ENCODE measurements at places on chromosomes 13 and 19.

DNA sequence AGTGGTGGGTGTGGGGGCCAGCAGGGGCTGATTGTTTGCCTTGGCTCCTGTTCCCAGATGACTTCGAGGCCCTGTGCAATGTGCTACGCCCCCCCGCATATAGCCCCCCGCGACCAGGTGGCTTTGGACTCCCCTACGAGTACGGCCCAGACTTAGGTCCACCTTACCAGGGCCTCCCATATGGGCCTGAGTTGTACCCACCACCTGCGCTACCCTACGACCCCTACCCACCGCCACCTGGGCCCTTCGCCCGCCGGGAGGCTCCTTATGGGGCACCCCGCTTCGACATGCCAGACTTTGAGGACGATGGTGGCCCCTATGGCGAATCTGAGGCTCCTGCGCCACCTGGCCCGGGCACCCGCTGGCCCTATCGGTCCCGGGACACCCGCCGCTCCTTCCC, 25.7 kb downstream of the LTBP4 start:
- DNase-seq, result no peak

GRCh38 chr13:48121733-48122132, 26.8 kb upstream of the MED4 start:
- no peak for DNase-seq

DNA sequence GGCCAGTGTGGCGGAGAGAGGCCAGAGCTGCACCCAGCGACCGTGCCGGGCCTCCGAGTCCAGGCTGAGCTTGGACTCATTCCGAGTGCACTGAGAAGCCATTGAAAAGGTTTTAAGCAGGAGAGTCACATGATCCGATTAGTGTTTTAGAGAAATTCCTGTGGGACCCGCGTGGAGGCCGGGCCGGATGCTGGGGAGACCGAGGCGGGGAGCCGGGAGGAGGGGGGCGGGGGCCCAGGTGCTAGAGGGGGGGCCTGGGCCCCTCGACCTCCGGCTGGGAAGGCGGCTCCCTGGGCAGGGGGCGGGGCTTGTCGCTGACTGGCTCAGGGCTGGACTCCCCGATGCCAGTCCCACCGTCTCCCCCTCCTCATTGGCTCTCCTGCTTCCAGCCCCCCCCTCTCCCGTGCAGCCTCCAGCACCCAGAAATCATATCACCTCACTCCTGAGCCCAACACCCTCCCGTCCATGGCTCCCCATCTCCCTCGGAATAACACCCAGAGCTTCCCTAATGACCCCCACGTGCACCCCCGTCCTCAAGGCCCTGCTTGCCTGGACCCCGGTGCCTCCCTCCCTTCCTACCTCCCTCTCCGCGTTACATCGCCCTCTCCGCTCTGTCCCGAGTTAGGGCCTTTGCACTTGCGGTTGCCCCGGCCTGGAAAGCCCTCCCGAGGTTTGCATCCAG, 5.2 kb upstream of the ZNF579 start:
- DNase-seq, result no peak

DNA sequence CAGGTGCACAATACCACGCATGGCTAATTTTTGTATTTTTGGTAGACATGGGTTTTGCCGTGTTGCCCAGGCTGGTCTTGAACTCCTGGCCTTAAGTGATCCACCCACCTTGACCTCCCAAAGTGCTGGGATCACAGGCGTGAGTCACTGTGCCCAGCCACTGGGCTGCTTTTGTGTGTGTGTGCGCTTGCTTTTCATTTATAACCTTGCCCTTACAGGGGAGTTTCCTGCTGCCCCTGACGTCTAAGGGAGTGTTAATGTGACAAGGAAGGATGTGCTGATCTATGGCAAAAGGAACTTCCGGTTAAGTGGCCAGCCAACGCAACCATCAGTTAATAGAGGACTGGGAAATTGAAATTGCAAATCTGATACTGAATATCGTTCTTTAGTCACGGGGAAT, 57.7 kb downstream of the ING1 start:
- no peak for DNase-seq

- DNase-seq, result no peak
These were observed 27.6 kb upstream of the TPT1 start for GRCh38 chr13:45368571-45368970.

DNA sequence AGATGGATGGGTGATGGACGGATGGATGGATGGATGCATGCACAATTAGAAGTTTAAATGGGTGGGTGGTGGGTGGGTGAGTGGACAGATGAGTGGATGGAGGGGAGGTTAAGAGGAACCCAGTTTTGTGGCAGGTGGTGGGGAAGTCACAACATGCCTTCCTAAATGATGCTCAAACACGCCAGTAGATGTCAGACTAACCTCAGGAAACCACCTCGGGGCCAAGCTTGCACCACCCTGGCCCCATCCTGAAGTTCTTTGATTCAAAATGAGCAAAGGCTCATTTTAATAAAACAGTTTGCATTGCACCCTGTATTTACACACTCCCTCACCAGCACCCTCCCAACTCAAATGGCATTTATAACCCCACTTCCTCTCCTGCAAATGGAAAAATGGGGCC, 91.4 kb upstream of the CACNA1A start:
- DNase-seq, result no peak

- DNase-seq, result no peak
These were observed 52.1 kb downstream of the DPY19L3 start for GRCh38 chr19:32457571-32458158.

DNA sequence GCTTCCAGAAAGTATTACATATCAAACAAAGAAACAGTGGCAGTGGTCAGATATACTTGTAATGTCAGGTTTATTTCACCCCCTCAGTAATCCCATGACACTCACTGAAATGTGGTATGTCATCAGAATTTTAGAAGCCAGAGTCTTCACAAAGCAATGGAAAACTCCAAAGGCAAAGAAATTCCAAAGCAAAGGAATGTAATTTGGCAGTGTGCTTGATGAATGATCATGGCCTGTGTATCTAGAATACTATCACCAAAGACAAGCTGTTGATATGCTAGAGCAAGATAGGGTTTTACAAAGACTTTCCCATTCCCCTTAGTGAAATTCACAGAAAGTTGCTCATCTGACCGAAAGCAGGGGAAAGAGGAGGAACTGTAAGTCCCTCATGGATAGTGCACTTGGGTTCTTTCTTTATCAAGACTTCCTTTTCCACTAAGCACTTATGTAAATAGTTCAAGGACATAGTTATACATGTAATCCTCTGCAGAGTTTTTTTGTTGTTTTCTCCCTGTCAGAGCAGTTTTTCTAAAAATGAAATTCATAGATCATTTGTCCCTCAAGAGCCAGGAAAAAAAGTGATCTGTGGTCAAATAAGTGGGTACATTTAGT, 243.4 kb downstream of the NHLRC3 start:
- DNase-seq, result no peak

DNA sequence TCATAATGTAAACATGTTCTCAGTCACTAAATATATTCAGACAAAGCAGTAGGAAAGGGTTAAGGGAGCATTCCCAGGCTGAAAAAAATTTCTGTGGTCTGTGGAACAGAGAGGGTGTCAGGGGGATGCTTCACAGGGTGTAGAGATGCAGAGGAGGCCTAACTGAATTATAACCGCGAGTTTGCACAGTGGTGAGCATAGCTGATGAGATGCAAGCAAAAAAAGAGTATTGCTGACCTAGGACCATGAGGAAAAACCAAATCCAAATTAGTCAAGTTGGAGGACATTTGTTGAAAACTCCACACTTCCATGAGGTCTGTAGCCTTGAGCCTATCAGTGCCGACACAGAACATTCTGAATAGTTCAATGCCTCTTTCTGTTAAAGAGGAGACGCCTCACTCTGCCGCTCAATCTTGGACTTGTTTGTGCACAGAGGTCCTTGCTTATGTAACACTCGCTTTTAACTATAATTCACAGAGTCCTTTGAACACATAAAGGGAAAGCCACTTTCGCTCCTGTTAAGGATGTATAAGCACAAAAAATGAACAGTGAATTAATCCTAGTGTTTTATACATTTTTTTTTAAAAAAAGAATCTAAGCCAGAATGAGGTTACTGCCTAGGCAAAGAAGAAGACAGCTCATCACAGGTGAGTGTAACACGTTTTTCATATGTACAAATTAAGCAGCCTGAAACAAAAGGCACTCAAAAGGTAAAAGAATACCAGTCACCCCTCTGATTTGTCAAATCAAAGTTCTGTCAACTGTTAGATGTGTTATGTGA, 25.8 kb upstream of the INTS6 start:
- DNase-seq, result no peak

- no peak for DNase-seq
These were observed 352.6 kb downstream of the ENOX1 start for GRCh38 chr13:43434191-43434590.
